Muscle of back (tissue), 13 donors: ENCODE measurements at places on chromosomes 2 and 18. TPM values are rescaled to one million over a fixed set of nuclear protein-coding genes. Genes with fewer than 3 reads are reported as not detected.

Gene CNGA3
- polyA plus RNA-seq: 0.38 TPM

Gene TNFAIP6
- polyA plus RNA-seq: 21.9 TPM

Gene SCYGR8
- not detected for polyA plus RNA-seq

Gene VWC2L
- not detected for polyA plus RNA-seq

Gene CYP26B1
- polyA plus RNA-seq: 15.1 TPM

Gene SPR
- 3.5 TPM for polyA plus RNA-seq

Gene HOXD11
- polyA plus RNA-seq: not detected

Gene MEP1B
- polyA plus RNA-seq: 0.11 TPM

Gene LYPD1
- 9.3 TPM for polyA plus RNA-seq

Gene SLC23A3
- 1.2 TPM for polyA plus RNA-seq

Gene AKAIN1
- polyA plus RNA-seq: not detected

Gene PIAS2
- polyA plus RNA-seq: 26.7 TPM

Gene NT5C1B
- 0.17 TPM for polyA plus RNA-seq

Gene DOK6
- polyA plus RNA-seq: 2.8 TPM

Gene KATNAL2
- 5.9 TPM for polyA plus RNA-seq

Gene TSPYL6
- polyA plus RNA-seq: not detected

Gene CD207
- 0.50 TPM for polyA plus RNA-seq

Gene FRZB
- 17.5 TPM for polyA plus RNA-seq

Gene CAD
- polyA plus RNA-seq: 24.2 TPM

Gene SERPINB7
- 2.1 TPM for polyA plus RNA-seq

Gene CASP10
- polyA plus RNA-seq: 6.8 TPM

Gene MRPL30
- 35.6 TPM for polyA plus RNA-seq

Gene IL36A
- not detected for polyA plus RNA-seq

Gene EFHD1
- 38.2 TPM for polyA plus RNA-seq

Gene LINC00305
- not detected for polyA plus RNA-seq

Gene HSBP1L1
- polyA plus RNA-seq: 3.3 TPM

Gene TCF23
- polyA plus RNA-seq: 0.35 TPM

Gene LANCL1
- polyA plus RNA-seq: 47.2 TPM

Gene SLC30A3
- 0.45 TPM for polyA plus RNA-seq

Gene KLHL30
- polyA plus RNA-seq: 19.7 TPM

Gene VIL1
- 0.05 TPM for polyA plus RNA-seq

Gene MARCHF7
- polyA plus RNA-seq: 112 TPM
